ENCODE measurements at places on chromosomes 6 and 20.

- peak; percentile 38 for DNase-seq
These were observed 1.4 kb downstream of the PIM1 start for GRCh38 chr6:37171201-37171969.

GRCh38 chr20:23233341-23233740 is 117.2 kb upstream of the NXT1 start:
- DNase-seq = no peak

GRCh38 chr6:167037762-167038161 is 38.6 kb downstream of the CEP43 start:
- no peak for DNase-seq

GRCh38 chr6:40852779-40853373 is 186.1 kb downstream of the UNC5CL start:
- DNase-seq = no peak

- no peak for DNase-seq
These were observed 16.9 kb upstream of the ZSCAN9 start for GRCh38 chr6:28208111-28208659.

GRCh38 chr20:7723284-7723683 is 217.0 kb downstream of the HAO1 start:
- DNase-seq = no peak

DNA sequence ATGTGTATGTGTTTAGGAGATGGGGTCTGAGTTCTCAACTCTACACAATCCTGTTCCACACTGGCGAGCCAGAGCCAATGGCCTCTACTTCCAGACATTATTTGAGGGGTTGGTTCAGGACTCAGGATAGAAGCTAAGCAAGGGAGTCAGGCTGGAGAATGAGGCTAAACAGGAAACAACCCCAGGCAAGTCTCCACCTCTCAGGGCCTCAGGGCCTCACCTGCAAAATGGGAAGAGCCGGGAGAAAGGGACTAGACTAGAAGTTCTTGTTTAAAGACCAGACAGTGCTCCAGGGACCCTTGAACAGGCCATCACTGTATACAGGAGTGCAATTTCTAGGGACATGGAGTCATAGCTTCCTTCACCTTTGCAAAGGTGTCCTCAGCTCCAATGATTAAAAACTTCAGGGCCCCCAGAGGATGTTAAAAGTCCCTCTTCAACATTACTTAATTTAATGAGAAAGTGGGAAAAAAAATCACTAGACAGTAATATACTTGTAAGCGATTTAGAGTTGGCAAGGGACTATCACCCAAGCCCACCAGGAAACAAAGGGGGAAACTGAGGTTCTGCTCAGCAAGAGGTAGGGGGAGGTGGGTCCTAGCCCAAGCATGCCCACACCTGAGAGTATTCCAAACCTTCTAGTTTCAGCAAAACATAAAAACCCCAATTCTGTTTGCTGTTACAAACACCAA is 41.7 kb downstream of the ZMYND8 start:
- DNase-seq = no peak

GRCh38 chr6:82365016-82365795 is 1.6 kb downstream of the TPBG start:
- DNase-seq = no peak

GRCh38 chr6:112906726-112907125 is 559.6 kb downstream of the RFPL4B start:
- no peak for DNase-seq

GRCh38 chr6:155212106-155212505 is 51.7 kb upstream of the CLDN20 start:
- DNase-seq = no peak

- DNase-seq = no peak
These were observed 152.6 kb downstream of the TBC1D7 start for GRCh38 chr6:13175759-13176158.

GRCh38 chr6:152571089-152571488 is 66.1 kb downstream of the SYNE1 start:
- DNase-seq = peak; percentile 51

DNA sequence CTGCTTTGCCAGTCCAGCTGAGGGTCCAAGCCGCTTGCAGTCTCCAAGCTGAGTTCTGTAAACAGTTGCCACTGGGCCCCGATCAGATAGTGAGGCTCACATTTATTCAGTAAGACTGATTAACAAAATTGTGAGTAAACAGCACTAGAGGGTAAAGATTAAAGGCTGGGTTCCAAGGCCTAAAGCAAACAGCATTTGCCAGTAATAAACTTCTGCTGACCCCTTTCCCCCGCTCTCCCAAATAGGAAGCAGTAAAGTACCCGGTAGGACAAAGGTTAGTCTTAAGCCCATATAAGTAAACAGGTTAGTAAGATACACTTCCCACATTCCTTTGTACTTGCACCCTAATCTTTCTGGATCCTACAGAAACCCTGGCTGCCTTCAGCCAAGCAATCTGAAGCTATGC is 181.8 kb downstream of the MEI4 start:
- DNase-seq = no peak

GRCh38 chr20:25049261-25050060 is 8.5 kb downstream of the ACSS1 start:
- no peak for DNase-seq

- DNase-seq = no peak
These were observed 16.9 kb upstream of the GOPC start for GRCh38 chr6:117619178-117619577.

DNA sequence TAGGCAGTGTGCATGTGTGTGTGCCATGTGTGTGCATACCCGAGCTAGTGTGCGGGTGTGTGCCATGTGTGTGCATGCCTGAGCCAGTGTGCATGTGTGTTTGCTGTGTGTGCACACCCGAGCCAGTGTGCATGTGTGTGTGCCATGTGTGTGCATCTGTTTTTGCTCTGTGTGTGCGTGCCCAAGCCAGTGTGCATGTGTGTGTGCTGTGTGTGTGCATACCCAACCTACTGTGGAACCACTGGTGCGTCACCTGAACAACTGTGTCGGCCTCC is 5.7 kb downstream of the RBBP8NL start:
- DNase-seq = no peak

DNA sequence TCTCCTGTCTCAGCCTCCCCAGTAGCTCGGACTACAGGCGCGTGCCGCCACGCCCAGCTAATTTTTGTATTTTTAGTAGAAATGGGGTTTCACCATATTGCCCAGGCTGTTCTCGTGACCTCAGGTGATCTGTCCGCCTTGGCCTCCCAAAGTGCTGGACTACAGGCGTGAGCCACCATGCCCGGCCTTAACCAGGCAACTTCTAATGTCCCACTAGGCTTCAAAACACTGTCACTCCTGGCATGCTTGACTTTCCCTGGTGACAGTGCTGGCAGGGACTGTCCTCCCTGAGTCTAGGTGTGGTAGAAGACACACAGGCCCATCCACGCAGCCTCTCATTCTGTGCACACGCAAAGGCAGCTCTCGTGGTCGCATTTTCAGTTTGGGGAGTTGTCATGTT is 11.6 kb upstream of the EZR start:
- no peak for DNase-seq

- no peak for DNase-seq
These were observed 8.6 kb upstream of the HECA start for GRCh38 chr6:139126255-139126654.

- no peak for DNase-seq
These were observed 520.3 kb downstream of the CDH26 start for GRCh38 chr20:60478533-60478932.

DNA sequence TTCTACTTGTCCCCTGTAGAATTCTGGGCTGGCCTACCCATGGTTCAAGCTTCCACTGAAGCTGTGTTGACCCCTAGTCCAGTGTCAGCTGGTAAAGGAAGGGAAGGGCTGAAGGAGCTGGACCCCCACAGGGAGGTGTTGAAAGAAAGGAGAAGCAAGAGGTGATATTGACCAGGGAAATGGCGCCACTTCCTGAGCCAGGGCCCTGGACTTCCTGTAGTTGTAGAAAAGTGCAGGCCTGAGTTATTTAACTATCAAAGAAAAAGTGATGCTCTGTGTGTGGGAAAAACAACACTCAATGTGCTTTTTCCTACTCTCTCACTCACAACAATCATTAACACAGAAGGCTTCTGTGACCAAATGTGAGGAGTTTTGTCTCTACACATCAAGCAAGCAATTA is 60.0 kb upstream of the IER3 start:
- DNase-seq = no peak

GRCh38 chr20:33507461-33507860 is 17.6 kb downstream of the CBFA2T2 start:
- DNase-seq = no peak

DNA sequence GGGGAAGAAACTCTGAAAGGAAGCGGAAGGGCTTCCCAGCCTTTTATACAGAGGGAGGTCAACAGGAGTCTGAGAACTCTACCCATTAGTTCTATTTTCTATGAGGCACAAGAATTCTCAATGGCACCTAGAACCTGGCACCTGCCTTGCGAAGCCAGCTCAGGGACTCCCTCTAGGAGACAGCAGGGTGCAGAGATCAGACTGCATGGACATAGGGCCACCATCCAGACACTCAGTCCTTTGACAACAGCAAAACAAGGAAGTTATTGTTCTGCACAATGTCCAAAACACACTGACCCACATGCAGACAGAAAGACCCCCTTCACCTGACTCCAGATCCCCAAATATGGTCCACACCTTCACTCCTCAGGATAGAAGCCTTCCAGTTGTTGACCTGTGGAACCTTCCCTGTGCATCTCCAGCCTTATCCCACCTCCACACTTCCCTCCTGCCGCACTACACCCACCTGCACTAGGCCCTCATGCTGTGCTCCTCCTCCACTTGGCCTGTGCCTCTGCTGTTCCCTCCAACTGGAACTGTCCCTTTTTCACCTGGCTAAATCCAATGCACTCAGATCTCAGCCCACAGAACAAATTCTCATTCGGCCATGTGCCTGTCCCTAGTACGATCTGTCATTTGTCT is 27.8 kb downstream of the ACSS1 start:
- no peak for DNase-seq

DNA sequence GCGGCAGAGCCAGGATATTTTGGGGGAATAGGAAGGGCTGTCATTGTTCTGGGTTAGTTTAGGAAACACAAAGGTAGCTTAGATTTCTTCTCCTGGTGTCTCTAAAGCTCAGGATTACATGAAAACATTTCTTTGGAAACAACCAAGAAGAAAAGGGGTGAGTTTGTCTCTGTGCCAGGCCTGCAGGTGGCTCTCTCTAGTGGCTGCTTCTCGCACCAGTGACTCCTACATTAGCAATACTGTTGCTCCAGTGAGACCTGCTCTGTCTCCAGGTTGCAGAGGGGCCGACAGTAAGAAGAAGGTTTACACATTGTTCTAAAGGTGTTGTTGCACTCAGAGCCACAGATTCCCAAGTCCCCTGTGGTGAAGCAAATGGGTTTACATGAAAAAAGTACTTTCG is 104.6 kb upstream of the GLP1R start:
- peak; percentile 7 for DNase-seq

GRCh38 chr6:154386848-154387717 is 30.5 kb upstream of the IPCEF1 start:
- no peak for DNase-seq

DNA sequence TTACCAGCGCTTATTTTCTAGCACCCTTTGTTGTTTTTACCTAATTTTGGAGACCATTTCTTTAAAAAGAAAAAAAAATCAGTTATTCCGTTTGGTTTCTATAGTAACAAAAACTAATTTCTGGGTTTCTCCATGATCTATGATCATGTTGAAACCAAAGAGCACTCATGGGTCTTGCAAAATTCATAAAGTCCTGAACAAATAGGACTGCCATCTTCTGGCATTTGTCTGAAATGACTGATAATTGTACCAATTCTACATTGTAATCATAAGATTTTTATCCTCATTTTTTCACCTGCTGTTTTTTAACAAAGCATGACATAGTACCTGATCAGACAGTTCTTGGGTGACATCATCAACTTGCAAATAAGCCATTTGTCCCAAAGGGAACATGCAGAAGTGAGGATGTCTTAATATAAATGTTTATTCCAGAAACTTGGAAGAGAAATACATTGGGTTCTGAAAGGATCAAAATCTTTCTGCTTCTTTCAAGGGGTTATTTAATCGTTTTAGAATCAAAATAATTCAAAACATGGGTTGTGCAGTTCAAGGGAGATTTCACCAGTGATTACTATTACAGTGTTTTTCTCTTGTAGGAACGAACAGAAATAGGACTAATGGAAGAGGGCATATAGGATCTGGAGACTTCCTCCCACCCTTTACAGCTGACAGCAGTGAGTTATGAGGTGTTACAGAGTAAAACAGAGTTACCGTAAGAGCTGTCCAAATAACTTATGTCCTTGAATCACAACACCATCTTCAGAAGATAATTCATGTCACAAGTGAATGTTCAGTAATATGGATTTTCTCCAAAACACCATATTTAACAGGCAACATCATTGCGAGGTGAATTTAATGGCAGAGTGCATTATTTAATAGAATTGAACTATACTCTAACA is 87.1 kb upstream of the GJE1 start:
- no peak for DNase-seq

GRCh38 chr6:13920552-13920951 is 4.2 kb upstream of the RNF182 start:
- DNase-seq = no peak

GRCh38 chr20:1163105-1163504 is 21.7 kb downstream of the TMEM74B start:
- DNase-seq = no peak

DNA sequence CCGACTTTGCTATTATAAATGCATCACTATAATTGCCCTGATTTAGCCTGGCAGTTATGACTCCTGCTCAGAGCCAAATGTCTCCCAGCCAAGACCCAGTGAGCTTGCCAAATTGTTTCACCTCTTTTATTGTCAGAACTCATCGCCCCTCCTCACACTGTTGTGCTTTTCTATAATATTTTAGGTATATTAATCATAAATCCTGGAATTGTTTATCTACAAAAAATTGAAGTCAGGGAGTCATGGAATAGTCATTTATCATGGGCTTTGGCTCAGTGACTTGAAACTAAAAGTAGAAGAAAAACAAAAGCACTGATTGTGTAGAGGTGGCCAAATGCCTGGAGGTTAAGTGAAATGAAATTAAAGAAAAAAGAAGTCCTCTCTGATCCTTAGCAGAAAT is 85.6 kb downstream of the PFDN4 start:
- DNase-seq = peak; percentile 2

DNA sequence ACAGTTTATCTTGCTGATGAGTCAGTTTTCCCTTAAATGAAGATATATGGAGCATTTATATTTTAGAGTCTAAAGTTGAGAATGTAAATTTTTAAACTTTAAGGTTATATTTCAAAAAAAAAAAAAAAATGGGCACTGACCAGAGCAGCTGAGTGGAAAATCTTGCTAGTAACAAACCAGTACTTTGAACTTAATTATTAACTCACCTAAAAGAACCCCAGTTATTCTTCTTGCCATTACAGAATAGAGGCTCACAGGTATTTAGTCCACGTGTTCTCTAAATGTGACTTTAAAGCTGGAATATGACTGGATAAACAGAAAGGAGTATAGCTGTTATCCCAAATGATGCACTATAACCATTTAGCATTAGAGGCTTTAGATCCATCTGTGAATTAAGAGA is 178.4 kb downstream of the COL9A1 start:
- no peak for DNase-seq

DNA sequence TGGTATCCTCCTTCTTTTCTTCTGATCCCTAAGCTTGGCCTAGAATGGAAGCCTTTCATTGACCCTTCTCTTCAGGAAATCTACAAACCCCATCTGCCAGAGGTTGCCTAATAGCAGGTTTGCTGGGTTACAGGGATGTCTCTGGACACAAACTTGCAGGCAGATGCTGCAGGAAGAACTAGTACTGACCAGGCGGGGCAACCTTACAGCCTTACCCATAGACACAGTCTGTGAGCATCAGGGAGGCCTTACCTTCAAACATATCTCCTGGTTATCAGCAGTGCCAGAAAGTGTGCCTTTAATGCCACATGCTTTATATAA is 2.6 kb downstream of the SCUBE3 start:
- no peak for DNase-seq

Data from cerebellar cortex (tissue), 1 donor.